ENCODE measurements at places on chromosomes 4 and X.

GRCh38 chr4:148196164-148196563, 246.1 kb downstream of the NR3C2 start:
- no peak for DNase-seq

DNA sequence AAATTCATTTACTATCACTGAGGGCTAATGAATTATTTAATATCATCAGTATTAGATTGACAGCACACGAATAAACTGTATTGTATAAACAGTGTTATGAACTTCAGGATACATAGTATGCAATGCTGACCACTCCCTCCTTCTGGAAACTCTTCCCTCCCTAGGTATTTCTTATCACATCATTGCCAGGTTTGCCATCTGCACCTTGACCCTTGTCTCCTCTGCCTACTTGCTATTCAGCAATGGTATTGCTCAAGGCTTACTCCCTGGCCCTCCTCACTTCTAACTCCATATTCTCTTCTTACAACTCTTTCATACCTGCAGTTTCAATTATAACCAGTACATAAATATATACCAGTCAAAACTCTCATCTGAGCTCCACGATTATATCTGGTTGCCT, 38.9 kb downstream of the ATP8A1 start:
- no peak for DNase-seq

DNA sequence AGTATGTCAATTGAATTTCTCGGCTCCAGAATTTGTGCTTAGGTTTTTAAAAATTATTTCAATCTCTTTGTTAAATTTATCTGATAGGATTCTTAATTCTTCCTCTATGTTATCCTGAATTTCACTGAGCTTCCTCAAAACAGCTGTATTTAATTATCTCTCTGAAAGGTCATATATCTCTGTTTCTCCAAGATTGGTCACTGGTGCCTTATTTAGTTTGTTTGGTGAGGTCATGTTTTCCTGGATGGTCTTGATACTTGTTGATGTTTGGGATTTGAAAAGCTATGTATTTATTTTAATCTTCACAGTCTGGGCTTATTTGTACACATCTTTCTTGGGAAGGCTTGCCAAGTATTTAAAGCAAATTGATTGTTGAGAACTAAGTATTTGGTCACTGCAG, 24.7 kb upstream of the HERC3 start:
- DNase-seq, result no peak

DNA sequence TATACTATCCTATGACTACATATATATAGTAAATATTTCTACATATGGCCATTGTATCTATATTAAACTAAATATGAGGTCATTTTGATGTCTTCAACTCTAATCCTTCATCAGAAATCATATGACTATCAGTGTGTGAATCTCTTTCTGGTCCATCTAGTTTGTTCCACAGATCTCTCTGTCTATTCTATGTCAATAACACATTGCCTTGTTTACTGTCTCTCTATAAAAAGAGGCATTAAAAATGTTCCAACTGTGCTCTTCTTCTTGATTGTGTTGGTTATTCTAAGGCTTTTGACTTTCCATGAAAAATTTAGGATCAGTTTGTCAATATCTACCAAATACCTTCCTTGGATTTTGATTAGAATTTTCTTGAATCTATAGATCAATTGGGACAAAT, 338.3 kb upstream of the FSTL5 start:
- DNase-seq, result no peak

DNA sequence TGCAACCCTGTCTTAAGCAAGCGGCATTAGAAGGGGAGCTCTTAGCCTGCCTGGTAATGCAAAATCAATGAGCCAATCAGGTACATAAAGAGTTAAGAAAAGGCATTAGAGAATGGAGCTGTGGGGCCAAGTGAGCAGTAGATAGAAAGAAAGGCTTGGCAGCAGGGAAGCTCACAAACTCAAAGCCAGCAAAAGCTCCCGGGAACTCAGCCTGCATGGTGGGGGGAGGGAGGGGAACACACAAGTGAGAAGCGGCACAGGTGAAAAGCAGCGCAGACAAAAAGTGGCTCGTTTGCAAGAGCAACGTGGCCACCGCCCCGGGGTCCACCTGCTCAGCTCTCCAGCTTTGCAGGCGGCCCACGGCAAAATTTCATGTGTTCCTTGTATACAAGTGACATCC, 818.5 kb downstream of the FAM133A start:
- DNase-seq, result no peak

DNA sequence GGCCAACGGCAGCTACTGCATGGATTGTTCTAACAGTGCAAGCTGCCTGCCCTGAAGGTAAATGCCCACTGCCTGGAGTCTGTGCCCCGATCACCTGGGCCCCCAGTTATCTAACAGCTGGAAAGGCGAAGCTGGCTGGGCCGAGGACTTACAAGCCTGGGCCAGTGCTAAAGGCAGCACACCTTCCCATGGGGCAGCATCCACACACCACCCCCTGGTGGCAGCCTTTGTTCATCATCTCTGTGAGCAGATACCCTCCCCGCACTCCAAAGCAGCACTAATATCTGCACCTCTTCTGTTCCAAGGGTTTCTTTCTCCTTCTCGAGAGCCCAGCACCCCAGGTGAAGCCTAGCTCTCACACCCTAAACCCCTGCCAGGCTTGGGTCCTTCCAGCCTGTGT, 7.6 kb downstream of the SLC2A9 start:
- DNase-seq, result no peak

DNA sequence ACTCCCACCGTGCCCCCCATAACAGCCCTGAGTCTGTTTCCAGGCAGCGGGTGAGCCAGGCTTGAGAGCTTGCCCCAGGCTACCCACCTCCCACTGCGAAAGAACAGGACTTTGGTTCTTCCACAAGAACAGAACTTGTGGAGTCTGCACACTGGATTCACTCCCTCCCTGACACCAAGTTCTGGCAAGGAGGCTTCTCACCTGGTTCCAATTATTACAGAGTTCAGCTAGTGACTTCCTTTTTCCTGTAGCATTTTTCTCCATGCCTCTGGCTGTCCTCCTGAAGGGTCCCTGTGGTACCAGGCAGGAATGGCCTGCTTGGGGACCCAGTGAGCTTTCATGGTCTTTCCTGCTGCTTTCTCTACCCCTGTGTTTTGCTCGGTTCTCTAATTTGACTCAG, 208.6 kb upstream of the SFRP2 start:
- no peak for DNase-seq

GRCh38 chr4:158314756-158315487, 104.6 kb downstream of the TMEM144 start:
- DNase-seq, result peak; percentile 2

DNA sequence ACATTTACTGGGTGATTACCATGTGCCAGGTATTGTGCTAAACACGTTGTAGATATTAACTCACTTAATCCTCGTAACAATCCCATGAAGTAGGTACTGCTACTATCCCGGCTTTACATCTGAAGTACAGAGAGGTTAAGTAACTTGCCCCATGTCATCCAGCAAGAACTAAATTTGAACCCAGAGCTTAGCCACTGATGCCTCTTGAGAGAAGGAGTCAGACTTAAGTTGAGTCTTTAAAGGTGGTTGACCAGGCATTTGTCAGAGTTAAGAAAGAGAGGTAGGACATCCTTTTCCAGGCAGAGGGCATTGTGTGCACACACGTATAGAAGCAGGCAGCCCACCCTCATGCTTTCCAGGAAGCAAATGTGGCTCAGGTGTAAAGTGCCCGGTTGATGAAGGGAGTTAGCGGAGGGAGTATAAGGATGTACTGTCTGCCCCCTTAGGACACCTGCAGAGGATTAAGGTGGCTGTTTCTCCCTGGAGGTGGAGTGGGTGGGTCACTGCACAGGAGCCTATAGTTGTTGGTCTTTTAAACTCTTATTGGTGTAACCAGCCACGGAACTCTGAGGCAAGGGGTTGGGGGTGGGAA, 335 bp upstream of the CD38 start:
- DNase-seq, result no peak

GRCh38 chrX:46228389-46228788, 316.8 kb downstream of the ZNF674 start:
- no peak for DNase-seq

DNA sequence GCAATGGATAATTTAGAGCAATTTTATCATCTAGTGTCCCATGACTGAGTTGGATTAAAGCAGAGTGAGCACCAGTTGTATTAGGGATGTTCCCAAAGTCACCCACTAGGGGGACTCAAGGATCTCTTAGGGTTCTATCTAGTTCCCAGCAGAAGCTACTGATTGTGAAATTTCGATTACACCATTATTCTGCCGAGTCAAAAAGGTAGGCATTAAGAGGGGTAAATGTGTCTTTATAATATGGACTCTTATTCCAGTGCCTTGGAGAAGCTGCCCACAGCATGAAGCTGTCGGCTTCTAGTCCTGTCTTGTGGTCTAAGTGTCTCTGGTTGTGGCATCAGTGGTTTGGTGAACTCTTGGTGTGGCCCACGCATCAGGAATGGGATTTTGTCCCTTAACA, 53.3 kb downstream of the RGS12 start:
- peak; percentile 72 for DNase-seq

- no peak for DNase-seq
Observed at GRCh38 chr4:37682701-37683401, 3.3 kb downstream of the RELL1 start.

DNA sequence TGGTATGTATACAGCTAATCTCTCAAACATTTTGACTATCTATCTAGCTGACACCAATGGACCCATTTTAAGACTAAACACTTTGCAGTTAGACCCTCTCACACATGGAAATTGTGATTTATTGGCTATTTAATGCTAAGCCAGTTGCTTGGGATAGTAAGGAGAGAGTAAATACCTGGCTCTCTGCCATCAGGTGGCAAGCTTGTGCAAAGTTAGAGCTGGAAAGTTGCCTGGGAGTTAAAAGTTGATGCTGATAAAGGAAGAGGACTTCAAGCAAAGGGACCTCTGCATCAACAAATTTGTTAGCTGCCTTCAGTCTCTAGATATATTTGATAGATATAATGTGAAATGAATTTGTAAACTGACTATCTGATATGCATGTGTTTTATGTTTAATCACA, 61.1 kb downstream of the PACRGL start:
- no peak for DNase-seq

DNA sequence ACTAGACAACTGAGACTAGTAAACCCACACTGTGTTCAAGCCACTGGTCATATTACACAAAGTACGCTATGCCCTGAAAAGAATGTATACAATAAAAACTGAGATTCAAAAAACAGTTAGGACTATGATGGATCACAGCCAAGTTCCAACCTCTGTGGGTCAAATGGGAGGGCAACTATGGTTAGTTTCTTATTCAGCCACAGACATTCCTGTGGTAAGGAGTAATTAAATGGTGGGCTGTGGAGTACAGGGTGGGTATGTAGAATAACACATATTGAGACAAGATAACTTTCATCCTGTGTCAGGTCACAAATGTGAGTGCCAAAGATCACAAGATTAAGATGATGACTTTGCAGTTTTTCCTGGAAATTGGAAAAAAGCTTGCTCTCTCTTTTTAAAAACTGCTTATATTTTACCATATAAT, 167.2 kb downstream of the NPNT start:
- DNase-seq, result no peak

- DNase-seq, result peak; percentile 3
Observed at GRCh38 chr4:81607950-81608349, 136.2 kb upstream of the RASGEF1B start.

GRCh38 chr4:77194989-77195388, 38.0 kb downstream of the CCNG2 start:
- DNase-seq, result no peak

DNA sequence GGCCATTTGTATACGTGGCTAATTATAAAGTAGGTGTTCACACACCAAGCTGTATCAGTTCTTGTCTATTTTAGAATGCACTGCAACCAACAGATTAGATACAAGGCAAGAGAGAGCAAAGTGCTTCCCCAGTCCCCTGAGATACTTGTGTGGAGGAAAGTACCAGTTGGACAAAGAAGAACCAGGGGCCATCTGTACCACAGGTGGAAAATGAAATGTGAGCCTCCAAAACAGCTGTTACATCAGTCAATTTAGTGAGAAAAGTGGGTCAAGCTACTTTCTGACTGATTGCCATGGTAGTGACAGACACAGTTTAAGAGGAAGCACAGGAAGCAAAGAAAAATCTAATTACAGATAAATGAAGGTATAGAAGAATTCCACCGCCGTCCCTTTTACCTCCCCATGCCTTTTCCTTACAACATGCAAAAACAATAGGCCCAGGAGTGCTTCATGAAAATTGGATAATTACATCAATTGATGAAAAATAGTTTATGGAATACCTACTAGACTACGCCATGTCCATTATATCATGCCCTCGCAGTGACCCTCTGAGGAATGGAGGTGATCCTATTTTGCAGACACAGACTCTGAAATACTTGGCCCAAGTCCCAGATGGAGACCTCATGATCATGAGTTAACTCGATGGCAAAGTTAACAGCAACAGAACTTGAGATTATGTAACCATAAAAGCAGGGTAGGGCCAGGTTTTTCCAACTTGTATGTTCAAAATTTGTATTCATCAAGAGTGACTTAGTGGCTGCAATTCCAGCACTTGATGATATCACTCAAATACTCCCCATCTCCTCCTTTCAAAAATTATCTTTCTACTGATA, 15.8 kb downstream of the SMPX start:
- no peak for DNase-seq

- no peak for DNase-seq
Observed at GRCh38 chr4:41933997-41934503, 1.2 kb upstream of the TMEM33 start.

DNA sequence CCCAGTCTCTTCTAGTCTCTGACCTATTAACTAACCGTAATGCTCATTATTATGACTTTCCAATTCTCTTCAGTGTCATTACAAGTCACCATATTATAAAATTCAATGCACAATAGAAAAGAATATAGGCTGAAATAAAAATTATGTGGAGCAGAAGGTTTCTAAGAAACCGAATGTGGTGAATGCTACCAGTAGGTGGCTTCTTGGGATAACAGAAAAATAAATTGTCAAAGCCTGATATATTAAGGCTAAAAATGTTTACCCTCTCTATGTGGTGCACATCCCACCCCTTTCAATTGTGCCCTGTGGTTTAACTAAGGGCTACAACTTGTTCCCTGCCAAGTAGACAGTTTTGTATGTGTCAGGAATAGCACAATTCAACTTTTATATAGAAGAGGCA, 624.6 kb upstream of the TECRL start:
- DNase-seq, result no peak

GRCh38 chrX:3143043-3143799, 102.0 kb downstream of the ARSF start:
- DNase-seq, result no peak

DNA sequence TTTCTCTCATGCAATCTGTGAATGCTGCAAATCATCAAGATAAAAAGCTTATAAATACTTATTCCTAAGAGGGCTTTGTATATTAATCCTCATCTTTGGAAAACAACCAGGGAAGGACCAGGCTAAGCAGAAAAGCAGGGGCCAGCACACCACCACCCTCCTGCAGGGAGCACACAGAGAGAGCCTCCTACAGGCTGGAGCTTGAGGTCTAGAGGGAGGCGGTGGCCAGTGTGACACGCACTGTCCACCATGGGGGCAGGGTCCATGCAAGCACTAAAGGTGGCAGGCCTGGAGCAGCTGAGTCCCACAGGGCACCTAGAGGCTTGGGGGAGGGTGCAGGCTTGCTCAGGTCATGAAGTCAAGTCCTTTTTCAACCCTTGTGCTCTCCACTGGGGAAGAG, 236.9 kb downstream of the TACR3 start:
- no peak for DNase-seq

GRCh38 chrX:17525762-17526555, 151.0 kb downstream of the NHS start:
- no peak for DNase-seq

All from kidney capillary endothelial cell (primary cell).